ENCODE measurements at places on chromosomes 3 and 15. TPM values are rescaled to one million over a fixed set of nuclear protein-coding genes. Genes with fewer than 3 reads are reported as not detected.

Gene VEPH1
- 7.8 TPM for total RNA-seq

Gene MED12L
- total RNA-seq, result 0.45 TPM

DNA sequence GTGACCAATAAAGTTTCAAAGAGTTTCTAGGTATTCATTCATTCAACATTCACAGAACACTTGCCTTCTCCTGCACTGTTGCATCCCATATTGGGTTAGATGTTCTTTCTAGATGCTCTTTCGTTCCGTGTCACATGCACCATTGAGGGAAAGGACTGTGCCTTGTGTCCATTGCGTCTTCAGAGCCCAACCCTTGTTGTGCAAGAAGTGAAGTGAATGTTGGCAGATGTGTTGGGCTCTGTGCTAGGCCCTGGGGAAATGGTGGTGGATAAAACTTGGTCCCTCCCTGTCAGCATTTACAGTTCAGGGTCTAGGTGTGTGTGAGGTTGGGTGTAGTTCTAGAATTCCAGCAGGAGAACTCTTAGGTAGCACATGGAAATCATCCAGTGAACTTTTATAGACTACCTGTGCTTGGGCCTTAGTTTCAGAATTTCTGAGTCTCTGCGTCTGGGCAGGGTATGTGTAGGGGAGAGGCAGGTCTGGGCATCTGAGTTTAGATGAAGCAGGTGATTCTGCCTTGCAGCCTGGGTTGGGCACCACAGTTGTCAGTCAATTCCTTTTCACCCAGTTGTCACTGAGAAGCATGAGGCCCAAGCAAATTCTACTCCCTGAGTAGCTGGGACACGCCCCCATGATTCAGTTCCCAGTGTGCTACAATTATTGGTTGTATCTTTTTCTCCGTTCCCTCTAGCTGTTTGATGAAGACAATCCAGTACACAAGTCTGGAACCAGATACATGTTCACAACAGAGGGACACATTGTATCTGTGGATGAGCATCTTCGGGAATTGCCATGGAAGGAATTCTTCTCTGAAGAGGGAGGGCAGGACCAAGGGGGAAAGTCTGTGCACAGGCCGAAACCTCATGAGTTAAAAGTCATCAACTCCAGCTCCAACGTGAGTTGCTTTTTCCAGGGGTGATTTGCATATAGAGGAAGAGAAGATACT lies 25.4 kb downstream of the EDEM1 start:
- no peak for DNase-seq

DNA sequence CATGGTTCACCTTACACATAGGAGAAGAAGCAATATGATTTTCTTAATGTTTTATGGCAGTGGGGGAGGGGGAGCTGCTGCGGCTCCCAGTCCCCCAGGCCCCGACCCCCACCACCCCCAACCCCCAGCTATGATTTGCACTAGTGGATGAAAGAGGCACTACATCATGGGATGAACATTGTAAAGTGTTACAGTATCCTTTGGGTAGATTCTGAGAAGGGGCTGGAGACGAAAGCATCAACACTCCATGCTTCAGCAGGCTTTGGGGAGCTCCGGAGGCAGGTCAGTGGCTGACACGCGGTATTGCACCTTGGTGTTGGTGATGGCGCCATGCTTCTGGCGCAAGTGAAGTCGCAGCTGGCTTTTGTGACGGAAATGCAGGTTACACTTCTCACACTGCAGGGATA lies 19.9 kb upstream of the RTP2 start:
- no peak for DNase-seq

DNA sequence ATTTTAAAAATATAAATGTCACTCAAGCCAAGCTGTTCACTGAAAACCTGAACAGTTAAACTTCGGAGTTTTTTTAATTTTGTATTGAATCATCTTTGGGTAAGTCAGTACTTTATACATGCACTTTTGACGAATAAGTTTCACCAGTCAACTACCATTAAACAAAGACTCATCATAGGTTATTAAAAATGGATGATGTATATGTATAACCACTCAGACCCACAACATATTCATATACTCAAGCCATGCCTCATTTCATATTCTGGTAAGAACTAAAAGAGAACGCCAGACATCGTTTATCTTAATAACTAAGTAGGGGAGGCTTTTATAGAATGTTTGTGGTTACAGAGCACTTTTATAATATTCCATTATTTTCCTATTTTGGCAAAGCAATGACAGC lies 18.3 kb downstream of the MSL2 start:
- no peak for DNase-seq

Measured in left colon (tissue), 2 donors.